Natural killer cell (primary cell): ENCODE measurements at places on chromosomes 4 and X. TPM values are rescaled to one million over a fixed set of nuclear protein-coding genes. Genes with fewer than 3 reads are reported as not detected.

GRCh38 chr4:180766045-180766444 lies 1477.2 kb upstream of the TENM3 start:
- DNase-seq = no peak

DNA sequence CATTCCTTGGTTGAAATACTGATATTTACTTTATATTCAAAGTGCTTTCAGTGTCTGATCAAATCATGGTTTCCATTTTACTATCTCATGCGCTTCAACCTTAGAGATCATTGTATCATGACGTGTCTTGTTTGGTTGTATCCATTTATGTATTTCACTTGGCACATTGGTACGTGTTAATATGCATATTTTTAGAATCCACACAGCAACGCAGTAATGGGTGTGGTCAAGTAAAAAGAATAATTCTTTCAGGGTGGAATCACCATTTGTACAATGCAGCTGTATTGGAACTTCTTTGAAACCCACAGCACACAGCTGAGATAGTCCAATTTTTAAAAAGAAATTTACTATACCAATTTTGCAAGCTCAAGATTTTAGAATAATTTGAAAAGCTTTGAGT lies 29.1 kb downstream of the VCX start:
- no peak for DNase-seq

GRCh38 chr4:90069151-90069550 lies 58.0 kb upstream of the CCSER1 start:
- no peak for DNase-seq

Gene USP26
- total RNA-seq = not detected

DNA sequence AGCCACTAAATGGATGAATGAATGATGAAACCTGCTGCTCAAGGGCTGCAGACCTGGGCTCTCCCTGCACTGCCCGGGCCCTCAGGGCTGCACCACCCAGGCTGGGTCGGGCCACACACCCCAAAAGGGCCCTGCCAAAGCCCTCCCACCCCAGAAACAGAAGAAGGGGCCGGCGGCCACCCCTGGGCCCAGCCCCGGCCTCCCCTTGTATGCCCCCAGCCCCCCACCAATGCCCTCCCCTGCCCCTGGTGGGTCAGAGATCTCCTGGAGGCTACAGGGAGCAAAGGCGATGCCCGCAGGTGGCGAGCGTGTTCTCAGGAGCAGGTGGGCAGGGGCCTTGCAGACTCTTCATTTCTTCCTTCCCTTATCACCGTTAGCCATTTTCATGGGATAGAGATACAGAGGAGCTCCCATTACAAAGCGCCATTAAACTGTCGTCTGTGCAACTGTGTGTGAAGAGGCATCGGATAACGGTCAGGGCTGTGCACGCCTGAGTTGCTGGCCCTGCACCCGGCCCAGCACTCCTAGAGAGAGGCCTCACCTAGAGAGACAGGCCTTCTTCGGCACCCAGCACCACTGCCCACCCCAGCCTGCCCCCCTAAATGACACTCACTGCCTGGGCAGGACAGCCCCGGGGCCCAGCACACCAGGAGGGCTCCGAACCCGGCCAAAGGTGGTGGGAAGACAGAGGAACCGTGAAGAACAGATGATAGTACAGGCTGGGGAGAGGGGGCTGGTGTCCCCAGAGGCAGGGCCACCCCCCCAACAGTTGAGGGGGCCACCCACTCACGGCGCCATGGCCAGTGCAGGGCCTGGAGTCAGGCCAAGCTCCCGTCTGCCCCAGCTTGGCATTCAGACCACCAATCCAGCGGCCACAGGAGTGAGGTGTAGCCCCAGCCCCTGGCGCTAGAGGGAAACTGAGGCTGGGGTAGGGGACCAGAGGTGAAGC lies 133.7 kb downstream of the FAM53A start:
- DNase-seq = no peak

GRCh38 chr4:4344915-4345527 lies 41.9 kb upstream of the NSG1 start:
- no peak for DNase-seq

Gene TENT5D
- total RNA-seq = not detected

Gene TMPRSS11E
- total RNA-seq = not detected

- DNase-seq = no peak
Measured at GRCh38 chr4:37973441-37973840, 13.2 kb downstream of the PTTG2 start.

GRCh38 chr4:151675411-151675971 lies 85.3 kb downstream of the GATB start:
- no peak for DNase-seq

Gene CRMP1
- total RNA-seq = not detected

- DNase-seq = peak; percentile 20
Measured at GRCh38 chrX:154749856-154750255, 1.0 kb downstream of the GAB3 start.

DNA sequence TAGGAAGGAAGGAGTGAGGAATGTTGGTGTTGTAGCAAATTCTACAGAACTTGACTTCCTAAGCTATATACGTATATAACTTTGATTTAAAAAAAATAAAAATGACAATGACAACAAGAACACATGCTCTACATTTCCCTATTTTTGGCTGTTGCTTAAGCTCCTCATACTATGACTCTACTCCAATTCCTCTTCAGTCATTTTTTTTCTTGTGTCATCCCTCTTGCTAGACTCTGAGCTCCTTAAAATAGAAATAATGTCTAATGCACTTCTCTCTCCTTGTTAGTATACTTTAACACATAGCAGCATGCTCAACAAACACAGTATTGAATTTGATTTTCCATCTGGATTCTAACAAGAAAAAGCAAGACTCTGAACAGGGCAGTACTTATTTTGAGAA lies 144.0 kb downstream of the HDX start:
- no peak for DNase-seq

Gene IDUA
- total RNA-seq = 38.7 TPM

Gene KLHL13
- total RNA-seq = 0.16 TPM

Gene SUPT20HL1
- not detected for total RNA-seq

GRCh38 chr4:176125063-176125462 lies 59.4 kb downstream of the WDR17 start:
- no peak for DNase-seq

GRCh38 chrX:87616371-87616770 lies 98.8 kb downstream of the KLHL4 start:
- no peak for DNase-seq

Gene CTAG2
- not detected for total RNA-seq

DNA sequence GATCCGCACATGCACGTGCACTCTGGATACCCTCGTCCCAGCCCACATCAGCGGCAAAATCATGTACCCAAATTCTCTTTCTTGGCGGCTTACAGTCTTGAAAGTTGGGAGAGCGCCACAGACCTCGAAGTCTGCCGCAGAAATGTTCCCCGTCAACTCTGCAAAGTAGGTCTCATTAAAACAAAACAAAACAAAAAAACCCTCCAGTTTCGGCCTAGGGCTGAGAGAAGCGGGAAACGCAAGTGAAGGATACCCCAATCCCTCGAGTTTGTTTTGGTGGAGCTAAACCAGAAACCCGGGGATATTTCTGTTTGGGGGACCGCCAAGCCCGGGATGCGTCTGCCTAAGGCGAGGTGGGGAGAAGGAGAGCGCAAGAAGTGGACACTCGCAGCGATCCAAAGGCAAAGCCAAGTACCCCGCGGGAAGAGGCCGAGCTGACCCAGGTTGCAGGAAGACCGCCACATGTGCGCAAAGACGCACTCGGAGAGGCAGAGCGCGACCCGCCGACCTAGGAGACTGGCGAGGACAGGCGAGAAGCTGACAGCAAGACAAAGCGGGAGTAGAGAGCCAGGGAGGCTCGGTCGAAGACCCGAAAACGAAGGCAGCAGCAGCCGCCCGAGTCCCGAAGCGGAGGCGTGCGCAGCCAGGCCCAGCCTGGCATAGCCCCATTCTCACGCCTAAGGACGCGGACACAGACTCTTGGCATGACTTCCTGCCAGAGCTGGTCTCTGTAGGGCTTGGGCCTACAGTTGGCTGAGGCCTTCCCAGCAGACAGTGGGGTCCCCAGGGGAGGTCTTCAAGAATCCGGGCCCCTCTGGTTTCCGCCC lies 49.6 kb upstream of the BCOR start:
- no peak for DNase-seq

- no peak for DNase-seq
Measured at GRCh38 chr4:60452266-60452665, 747.9 kb upstream of the ADGRL3 start.
